ENCODE measurements at places on chromosomes 4 and X.
A peak's percentile ranks its signal among the peaks of the same experiment; 100 is the strongest.

- peak; percentile 76 for DNase-seq
Measured at GRCh38 chr4:184384056-184384809, 90.1 kb downstream of the IRF2 start.

DNA sequence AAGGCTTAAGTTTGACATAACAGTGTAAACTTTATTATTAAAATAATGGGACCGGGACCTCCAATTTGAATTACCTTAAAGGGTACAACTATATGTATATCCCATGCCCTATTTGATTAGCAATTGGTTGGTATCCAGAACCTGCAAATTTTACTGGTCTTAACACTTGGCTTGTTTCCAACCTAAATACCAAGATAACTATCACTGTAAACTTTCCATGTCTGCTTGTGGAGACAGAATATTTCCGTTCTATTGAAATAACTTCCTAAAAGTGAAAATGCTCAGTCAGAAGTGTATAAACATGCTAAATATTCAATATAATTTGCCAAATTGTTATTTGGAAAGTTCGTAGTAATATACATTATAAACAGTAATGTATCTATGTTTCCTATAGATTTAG is 154.0 kb downstream of the TMEM47 start:
- no peak for DNase-seq

- DNase-seq: no peak
Measured at GRCh38 chr4:99362768-99363167, 10.2 kb upstream of the ADH1C start.

DNA sequence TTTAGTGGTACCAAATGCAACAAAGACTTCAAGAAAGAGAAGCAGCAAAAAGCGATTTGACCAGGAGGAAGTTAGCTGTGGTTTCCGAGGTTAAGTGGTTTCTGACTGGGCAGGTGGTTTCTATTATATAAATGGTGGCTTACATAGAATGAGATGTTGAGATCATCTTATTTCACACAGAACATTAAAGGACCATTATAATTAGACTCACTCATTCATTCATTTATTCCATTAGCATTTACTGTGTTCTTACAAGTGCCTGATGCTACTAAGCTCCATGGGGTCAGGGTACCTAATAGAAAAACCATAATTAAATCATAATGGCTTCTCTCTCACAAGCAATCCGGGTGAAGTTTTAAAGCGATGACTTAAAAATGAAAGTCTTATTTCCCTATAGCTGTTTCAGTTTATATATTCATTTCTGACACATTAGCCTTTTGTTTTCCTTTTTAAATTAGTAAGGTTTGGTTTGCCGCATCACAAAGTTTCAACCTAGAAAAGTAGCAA is 10.6 kb downstream of the TSPAN6 start:
- DNase-seq: no peak

DNA sequence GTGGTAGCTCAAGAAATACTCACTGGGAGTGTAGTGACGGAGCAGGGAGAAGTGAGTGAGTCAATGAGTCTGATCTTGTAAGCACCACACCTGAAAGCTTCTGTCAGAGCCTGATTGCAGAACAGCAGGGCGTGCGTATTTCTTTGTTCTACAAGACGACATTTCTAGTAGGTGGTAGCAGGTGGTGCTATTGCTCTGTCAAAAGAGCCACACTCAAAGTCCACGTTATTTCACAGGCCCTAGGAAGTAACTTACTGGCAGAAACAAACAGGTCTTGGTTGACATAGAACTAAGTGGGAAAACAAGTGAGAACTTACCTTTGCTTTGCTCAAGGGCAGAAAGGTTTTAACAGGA is 46.4 kb upstream of the SPRY1 start:
- DNase-seq: no peak

DNA sequence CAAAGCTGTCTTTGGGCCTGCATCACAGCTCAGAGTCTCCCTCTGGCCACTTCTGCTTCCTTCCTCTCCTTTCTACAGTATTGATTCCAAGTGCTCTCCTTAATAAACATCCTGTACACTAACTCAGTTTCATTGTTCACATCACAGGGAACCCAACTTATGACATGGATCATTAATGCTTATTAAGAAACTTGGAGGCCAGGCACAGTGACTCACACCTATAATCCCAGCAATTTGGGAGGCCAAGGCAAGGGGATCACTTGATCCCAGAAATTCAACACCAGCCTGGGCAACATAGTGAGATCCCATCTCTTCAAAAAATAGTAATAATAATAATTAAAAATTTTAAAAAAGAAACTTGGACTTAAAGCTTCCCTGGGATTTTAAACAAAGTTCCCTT is 89.2 kb upstream of the EFHC2 start:
- no peak for DNase-seq

GRCh38 chr4:80694171-80694570 is 336.3 kb upstream of the BMP3 start:
- no peak for DNase-seq

- peak; percentile 10 for DNase-seq
Measured at GRCh38 chr4:130257271-130257670, 1161.3 kb downstream of the C4orf33 start.

DNA sequence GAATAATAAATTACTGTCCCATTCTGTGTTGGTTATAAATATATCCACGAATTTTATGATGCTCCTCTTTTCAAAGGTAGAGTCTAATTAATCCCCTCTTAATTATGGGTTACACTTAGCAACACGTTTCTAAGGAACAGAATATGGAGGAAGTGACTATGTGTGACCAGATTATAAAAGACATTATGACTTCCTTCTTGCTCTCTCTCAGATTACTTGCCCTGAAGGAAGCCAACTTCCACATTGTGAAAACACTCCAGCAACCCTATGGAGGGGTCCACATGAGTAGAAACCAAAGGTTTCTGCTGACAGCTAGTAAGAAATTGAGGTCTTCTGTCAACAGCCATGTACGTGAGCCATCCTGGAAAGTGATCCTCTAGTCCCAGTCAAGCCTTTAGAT is 59.3 kb downstream of the WDFY3 start:
- DNase-seq: no peak

DNA sequence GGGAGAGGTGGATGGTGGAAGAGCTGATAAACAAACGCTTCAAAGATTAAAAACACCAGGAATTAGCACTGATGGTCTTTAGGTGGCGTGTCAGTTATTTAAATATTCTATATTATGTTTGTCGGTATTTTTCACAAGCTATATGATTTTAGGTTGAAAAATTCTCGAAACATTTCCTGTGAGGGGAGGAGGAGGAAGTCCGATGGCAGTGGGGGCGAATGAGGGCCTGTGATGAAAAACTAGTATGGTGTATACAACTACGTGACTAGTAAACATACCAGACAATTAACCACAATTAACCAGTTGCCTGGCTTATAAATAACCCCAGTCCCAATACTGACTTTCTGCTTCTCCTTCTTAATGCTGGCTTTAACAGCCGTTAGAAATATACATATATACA is 595 bp upstream of the NAP1L2 start:
- DNase-seq: no peak

GRCh38 chr4:187212446-187213080 is 488.9 kb upstream of the FAT1 start:
- no peak for DNase-seq

- no peak for DNase-seq
Measured at GRCh38 chr4:102326951-102327350, 18.3 kb downstream of the SLC39A8 start.

DNA sequence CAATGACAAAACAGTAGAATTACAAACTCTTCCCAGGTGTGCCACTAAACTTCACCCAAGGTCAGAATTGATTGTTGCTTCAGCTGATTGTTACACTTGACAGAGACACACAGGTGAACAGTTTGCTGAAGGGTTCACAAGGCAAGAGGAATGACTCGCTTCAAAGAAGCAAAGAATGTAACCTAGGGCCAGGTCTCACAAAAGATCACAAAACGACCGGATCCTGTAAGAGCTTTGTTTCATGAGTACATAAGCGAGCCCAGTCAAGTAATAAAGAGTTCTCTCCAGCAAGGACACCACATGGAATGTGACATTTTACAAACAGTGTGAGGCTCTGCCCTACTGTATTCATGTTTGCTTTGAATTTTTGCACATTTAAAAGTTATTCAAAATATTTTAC is 9.1 kb downstream of the LNX1 start:
- no peak for DNase-seq
